ENCODE measurements at places on chromosomes 1 and 21. TPM values are rescaled to one million over a fixed set of nuclear protein-coding genes. Genes with fewer than 3 reads are reported as not detected.

The GRHL3 gene
- total RNA-seq = not detected

The BCL2L15 gene
- 0.16 TPM for total RNA-seq

The AMY1C gene
- total RNA-seq = not detected

The S100A2 gene
- 6.8 TPM for total RNA-seq

The IL20 gene
- not detected for total RNA-seq

The LAMC2 gene
- 4.7 TPM for total RNA-seq

The PRAMEF20 gene
- not detected for total RNA-seq

The TSPEAR gene
- not detected for total RNA-seq

The CTSE gene
- total RNA-seq = not detected
